Pulmonary artery endothelial cell (primary cell): ENCODE measurements at places on chromosomes 12 and 14. TPM values are rescaled to one million over a fixed set of nuclear protein-coding genes. Genes with fewer than 3 reads are reported as not detected.

DNA sequence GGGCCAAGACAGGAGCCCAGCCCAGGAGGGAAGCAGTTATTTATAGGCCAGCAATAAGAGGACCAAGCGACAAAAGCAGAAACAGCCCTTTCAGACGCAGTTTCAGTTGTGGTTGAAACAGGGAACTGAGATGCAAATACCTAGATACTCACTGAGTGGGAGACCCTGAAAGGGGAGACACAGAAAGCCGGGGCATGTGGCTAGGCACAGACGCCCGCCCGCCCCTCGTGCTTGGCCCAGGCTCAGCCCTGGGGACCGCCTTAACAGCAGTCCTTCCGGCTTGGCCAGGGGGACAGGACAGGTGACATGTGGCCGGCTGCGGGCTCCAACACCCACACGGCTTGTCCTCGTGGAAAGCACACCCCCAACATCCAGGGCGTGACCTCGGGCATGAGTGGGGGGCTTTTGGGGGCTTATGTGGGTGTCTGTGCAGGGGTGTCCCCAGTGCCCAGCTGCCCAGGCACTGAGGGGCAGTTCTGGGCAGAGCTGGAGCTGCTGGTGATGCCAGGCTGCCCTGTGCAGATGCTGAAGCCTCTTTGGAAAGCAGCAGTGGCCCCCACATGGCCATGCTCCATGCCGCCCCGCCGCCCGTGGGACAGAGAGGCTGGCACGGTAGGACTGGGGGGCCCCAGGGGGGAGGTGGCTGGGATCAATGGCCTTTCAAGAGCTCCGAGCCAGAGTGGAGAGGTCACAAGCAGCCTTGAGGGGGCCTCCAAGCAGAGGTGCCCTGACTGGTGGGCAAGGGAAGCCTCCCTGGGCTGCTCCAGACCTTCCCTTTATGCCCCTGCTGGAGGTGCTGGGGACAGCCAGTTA lies 2.1 kb downstream of the PLD4 start:
- no peak for DNase-seq

- DNase-seq: no peak
These were observed 26.9 kb downstream of the DAAM1 start for GRCh38 chr14:59215322-59215721.

GRCh38 chr12:130086248-130086647 lies 76.0 kb upstream of the FZD10 start:
- DNase-seq: no peak

Gene NOVA1
- 2.1 and 2.9 TPM in 2 replicates for total RNA-seq

Gene PDE3A
- total RNA-seq: 48.4 and 51.1 TPM in 2 replicates

GRCh38 chr12:131559517-131560516 lies 151.1 kb upstream of the SFSWAP start:
- DNase-seq: no peak

DNA sequence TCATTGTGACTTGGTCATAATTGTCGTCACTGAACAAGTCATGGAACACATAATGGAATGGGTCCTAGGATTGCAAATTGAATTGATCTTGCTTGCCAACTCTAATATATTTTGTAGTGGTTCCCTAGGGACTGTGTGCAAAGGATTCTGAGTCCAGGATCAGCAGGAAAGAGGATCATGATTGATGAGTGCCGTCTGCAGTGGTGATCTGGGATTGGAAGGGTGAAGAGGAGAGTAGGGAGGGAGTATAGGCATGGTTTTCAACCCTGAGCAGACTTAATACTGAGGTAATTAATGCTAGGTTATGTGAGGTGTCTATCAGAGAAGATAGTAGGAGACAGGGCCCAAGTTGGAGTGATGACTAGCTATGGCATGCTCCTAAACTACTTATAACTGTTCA lies 168.9 kb downstream of the ESR2 start:
- no peak for DNase-seq

Gene CS
- 151 TPM in 2 replicates for total RNA-seq

Gene MUCL1
- not detected in 2 replicates for total RNA-seq

DNA sequence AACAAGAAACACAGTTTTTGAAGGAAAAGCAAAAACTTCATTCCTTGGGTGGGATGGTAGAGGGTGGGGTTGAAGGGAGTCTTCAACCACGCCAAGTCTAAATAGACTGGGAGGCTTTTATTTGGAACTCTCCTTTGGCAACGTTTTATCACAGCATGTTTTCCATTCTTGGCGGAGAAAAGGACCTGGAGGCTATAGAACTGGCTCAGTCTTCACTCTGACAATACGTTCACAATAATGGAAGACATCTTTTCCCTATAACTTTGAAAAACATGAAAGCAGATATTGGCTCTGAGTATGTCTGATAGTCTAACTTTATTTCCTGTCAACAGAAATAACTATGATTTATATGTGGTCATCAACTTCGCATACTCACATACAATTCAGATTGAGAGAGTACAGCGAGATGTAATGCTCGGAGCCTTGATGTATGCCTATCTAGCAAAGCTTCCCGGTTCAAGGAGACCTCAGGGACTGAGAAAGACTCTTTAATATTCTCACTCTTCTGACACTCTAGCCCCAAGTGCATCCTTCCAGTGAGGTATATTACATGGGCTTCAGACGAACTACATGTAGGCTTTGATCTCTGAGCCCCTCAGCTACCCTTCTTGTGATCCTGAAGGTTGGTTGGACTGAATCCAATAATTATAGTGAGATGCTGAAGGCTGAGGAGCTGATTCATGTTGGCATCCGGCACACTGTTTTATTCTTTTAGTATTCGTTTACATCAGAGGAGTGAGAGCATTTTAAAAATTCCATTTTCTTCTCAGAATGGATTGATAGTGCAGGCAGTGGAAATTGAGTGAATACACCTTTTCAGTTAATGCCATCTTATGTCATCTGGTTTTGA lies 14.0 kb downstream of the TMEM30B start:
- no peak for DNase-seq

DNA sequence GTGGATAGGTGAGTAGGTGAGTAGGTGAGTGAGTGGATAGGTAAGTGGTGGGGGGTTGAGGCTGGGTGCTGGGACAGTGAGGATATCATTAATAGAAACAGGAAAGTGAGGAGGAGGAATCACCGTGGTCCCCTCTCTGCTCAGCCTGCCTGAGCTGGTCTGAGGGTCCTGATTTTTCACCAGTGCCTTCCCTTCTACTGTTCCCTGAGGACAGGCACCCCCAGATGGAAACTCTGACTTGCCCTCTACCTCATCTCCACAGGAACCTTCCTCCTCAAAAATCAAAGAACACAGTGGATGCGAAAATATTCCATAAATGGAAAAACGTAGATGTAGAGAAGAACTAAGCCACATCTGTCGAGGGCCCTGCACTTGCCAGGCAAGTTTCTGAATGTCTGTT lies 1.9 kb downstream of the GPR68 start:
- DNase-seq: no peak

GRCh38 chr14:60235440-60235839 lies 13.6 kb upstream of the PPM1A start:
- DNase-seq: no peak

Gene HCAR3
- not detected in 2 replicates for total RNA-seq

- DNase-seq: no peak
These were observed 2.5 kb upstream of the CELA1 start for GRCh38 chr12:51349026-51349425.

GRCh38 chr14:65310568-65310967 lies 102.0 kb upstream of the FUT8 start:
- DNase-seq: no peak

DNA sequence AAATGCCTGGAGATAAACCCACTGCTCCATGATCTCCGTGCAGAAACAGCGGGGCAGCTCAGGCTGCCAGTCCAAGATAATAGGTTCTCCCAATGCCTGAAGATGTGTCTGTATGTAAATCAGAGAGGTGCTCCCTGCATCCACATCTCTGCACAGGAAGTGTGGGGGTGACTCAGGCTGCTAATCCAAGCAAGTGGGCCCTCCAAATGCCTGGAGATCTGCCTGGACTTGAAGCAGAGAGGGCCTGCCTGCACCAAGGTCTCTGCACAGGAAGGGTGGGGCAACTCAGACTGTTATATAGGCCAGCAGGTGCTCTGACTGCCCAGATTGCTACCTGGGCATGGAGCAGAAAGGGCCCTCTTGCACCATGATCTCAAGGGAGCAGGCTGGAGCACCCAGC lies 504.7 kb downstream of the LRFN5 start:
- no peak for DNase-seq

Gene SLC15A4
- total RNA-seq: 34.6 and 35.5 TPM in 2 replicates

GRCh38 chr12:25186038-25186787 lies 8.7 kb downstream of the DNAI7 start:
- no peak for DNase-seq

GRCh38 chr12:7542813-7543212 lies 39.2 kb upstream of the CD163 start:
- no peak for DNase-seq

DNA sequence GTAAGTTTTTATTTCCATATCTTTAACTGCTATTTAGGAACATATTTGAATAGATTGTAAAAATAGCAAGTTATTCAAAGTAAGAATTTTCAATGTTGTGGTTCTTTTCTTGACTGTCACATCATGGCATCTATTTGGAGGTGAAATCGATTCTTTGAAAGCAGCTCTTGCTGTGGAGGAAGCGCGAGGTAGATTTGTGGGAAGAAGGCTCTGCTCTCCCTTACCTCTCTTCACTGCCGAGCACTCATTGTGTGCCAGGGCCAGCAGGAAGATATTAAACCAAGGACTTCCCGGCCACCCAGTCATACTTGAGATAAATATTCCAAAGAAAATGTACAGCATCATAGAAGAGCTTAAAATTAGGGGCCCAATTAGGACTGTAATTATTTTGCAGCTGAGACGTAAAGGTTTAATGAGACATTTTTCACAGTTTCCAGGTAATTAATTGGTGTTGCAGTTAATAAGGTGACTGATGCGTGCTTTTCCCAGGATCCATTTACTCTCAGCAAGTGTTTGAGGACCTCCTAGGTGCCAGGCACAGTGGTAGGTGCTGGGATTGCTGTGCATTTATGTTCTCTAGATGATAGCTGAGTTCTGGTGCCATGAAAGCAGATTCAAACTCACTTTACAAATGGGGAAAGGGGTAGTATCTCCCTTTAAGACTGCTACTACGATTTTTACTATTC lies 89.2 kb upstream of the DYNC1H1 start:
- no peak for DNase-seq

GRCh38 chr12:29980304-29980703 lies 196.6 kb upstream of the TMTC1 start:
- DNase-seq: no peak

- no peak for DNase-seq
These were observed 124.3 kb downstream of the CRACR2A start for GRCh38 chr12:3628629-3629028.

GRCh38 chr12:120534703-120535655 lies 823 bp downstream of the RNF10 start:
- peak; percentile 37 for DNase-seq

Gene KRT75
- total RNA-seq: not detected in 2 replicates

Gene OR11H6
- total RNA-seq: not detected in 2 replicates

Gene CEBPE
- not detected in 2 replicates for total RNA-seq

Gene PTPN21
- 4.7 and 7.9 TPM in 2 replicates for total RNA-seq

DNA sequence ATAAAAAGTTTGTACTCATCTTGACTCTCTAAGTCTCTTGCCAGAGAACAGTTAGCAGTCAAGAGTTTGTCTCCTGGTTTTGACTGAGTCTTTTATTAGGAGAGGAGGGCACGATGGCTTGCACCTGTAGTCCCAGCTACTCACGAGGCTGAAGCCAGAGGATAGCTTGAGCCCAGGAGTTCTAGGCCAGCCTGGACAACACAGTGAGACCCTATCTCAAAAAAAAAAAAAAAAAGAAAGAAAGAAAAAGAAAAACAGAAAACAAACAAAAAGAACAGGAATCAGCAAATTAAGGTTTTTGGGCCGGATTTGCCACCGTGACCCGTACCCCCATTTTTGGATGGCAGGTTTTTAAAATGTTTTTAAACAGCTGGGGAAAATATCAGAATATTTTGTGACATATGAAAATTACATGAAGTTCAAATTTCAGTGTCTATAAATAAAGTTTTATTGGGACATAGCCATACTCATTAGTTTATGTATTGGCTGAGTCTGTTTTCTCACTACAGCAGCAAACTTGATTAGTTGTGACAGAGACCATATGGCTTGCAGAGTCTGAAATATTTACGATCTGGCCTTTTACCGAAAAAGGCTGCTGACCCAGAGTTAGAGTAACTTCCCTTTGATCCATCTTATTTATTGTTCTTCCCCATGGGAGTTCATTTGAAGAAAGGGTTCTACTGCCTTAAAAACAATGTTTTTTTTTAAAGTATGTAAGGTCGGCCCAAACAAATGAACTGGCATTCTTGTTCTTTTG lies 31.2 kb downstream of the VEZT start:
- DNase-seq: no peak

- DNase-seq: no peak
These were observed 87.5 kb downstream of the NCOR2 start for GRCh38 chr12:124479680-124480468.

DNA sequence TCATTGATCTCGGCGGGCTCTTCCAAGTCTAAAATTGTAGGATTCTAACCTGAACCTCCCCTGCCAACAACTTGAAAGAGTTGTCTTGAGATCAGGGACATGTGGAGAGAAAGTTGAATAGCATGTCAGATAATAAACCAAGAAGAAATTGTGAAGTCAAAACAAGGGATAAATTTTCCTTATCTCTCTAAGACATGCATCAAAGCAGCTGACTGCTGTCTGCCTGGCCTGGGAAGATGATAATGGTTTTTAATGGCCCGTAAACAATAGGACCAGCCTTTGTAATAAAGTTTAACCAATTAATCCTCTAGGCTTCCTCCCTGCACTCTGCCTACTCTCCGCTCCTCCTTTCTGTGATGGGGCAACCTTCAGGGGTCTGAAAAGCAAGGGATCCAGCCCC lies 67.9 kb downstream of the DPF3 start:
- DNase-seq: no peak

DNA sequence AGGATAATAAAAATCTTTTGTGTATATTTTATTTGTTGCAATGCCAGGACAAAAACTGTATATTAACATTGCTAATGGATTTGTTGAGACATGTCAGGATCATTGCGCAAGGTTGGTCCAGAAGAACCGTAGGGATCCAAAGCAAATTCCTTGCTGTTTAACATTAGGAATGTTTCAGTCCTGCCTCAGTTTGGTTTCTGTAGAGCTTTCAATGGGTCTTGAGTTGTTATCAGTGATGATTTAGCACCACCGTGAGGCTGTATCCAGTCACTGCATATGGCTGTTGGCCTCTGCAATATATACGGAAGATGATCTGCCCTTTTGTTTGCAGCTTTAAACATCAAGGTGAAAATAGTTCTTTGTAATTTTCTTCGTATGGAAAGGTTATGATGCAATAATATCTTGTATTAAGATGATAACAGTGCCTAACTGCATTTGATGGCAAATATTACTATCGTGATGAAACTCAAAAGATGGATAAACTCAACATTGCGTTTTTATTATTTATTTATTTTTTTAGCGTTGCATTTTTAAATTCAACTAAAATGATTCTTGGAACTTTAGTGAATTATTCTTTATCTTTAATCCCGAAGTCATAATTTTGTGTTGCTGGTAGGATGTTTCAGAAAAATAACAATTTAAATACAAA lies 231.2 kb downstream of the AKAP6 start:
- peak; percentile 26 for DNase-seq
